Activated naive CD8-positive, alpha-beta T cell treated with anti-CD3 and anti-CD28 coated beads, Interleukin-2, amount 50 U/mL, for 16 hours (primary cell): ENCODE measurements at places on chromosomes 5 and 9.

GRCh38 chr5:179906795-179907555 lies 722 bp downstream of the TBC1D9B start:
- DNase-seq: no peak

- no peak for DNase-seq
Measured at GRCh38 chr9:69385581-69386033, 60.6 kb downstream of the ENTREP1 start.

- no peak for DNase-seq
Measured at GRCh38 chr5:164013077-164013670, 507.8 kb downstream of the MAT2B start.

GRCh38 chr5:143316844-143317631 lies 86.4 kb downstream of the NR3C1 start:
- DNase-seq: no peak

GRCh38 chr5:39076101-39076756 lies 2.0 kb upstream of the RICTOR start:
- no peak for DNase-seq

DNA sequence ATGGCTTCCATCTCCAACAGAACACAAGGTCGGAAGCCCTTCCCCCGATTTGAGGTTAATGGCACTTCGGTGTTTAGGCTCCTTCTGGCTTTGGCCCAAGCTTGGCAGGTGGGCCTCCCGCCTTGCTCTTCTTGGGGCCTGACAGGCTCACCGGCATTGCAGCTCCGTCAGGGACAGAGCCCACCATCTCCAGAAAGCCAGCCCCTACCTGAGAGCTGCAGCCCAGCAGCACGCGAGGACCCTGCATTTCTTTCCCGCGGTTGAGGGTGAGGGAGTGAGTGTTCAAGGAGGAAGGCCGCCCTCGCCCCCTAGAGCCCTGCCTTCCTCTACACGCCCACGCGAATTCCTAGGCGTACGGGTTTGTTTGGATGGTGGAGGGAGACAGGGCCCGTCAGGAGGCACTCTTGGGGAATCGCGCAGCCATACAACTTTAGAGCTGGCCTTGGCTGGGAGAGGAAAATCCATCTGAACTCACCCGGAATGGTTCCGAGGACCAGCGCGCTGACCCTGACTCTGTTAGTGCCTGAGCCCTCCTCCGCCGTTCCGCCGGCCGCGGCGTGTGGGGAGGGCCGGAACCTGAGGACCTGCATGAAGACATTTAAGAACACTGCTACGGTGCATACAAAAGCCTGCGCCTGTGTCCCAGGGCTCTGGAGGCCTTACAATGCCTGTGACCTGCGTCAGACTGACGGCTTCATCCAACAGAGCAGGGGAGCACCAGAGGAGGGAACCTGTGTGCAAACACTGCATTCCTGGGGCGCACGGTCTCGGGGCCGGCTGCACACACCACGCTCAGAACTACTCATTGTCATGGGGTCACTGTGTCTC lies 73.8 kb downstream of the MRPL36 start:
- DNase-seq: no peak

GRCh38 chr5:932628-933250 lies 40.1 kb downstream of the TRIP13 start:
- DNase-seq: no peak

GRCh38 chr9:124458441-124458840 lies 8.2 kb downstream of the ADGRD2 start:
- no peak for DNase-seq

GRCh38 chr5:121695307-121695706 lies 156.4 kb upstream of the FTMT start:
- DNase-seq: no peak

DNA sequence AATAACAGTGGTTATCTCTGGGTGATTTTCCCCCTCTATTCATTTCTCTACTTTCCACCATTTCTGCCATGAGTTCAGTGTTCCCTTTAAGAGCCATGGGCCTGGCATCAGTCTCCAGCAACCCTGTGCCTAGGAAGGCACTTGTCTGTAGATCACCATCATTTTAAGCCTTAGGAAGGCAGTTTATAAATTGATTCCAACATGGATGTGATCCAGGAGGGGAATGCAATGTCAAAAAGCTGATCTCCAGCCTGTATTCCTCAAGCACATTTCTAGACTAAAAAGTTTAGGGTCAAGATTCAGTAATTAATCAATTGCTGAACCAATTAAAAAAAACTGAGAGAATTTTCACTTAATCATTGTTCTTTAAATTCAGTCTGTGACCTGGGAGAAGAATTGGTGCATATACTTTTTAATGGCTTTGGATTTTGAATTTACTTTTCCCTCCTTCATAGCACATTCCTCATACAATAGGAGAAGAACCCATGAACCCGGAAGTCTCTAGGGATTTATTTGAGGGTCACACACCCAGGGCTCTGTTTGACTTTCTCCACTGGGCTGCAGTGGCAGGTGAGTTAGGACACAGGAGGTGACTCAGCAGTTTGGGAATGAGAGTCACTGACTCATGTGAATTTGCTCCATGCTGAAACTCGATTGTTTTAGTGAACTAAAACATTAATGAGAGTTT lies 6.1 kb upstream of the ERMP1 start:
- no peak for DNase-seq
